ENCODE measurements at places on chromosomes 2 and 18. TPM values are rescaled to one million over a fixed set of nuclear protein-coding genes. Genes with fewer than 3 reads are reported as not detected.

LBX2 gene
- total RNA-seq: 1.5 TPM

RAPGEF4 gene
- total RNA-seq: 6.2 TPM

REG1B gene
- total RNA-seq: 3.4 TPM

CENPA gene
- total RNA-seq: not detected

GPAT2 gene
- total RNA-seq: 10.0 TPM

CNDP1 gene
- total RNA-seq: 0.19 TPM

ASB18 gene
- total RNA-seq: not detected

EVX2 gene
- not detected for total RNA-seq

ITGA4 gene
- total RNA-seq: 12.4 TPM

NEUROD1 gene
- not detected for total RNA-seq

UGT1A4 gene
- not detected for total RNA-seq

POMC gene
- 1.9 TPM for total RNA-seq

GALR1 gene
- total RNA-seq: under 0.01 TPM

PSMD14 gene
- 51.3 TPM for total RNA-seq

CROCC2 gene
- total RNA-seq: not detected

ELOA2 gene
- total RNA-seq: not detected

FBXO48 gene
- 0.51 TPM for total RNA-seq

SERPINB2 gene
- total RNA-seq: 0.46 TPM

DYNAP gene
- total RNA-seq: not detected

RAX gene
- total RNA-seq: not detected

GAREM2 gene
- total RNA-seq: 6.3 TPM

RTP5 gene
- total RNA-seq: 0.10 TPM
